ELF-1 (cell line): ENCODE measurements at places on chromosomes 5 and 9.

GRCh38 chr9:2082772-2083171, 67.6 kb downstream of the SMARCA2 start:
- no peak for DNase-seq

GRCh38 chr9:137280474-137281344, 3.2 kb downstream of the TOR4A start:
- DNase-seq, result peak; percentile 37

- no peak for DNase-seq
Measured at GRCh38 chr9:129709438-129710168, 43.2 kb downstream of the PTGES start.

DNA sequence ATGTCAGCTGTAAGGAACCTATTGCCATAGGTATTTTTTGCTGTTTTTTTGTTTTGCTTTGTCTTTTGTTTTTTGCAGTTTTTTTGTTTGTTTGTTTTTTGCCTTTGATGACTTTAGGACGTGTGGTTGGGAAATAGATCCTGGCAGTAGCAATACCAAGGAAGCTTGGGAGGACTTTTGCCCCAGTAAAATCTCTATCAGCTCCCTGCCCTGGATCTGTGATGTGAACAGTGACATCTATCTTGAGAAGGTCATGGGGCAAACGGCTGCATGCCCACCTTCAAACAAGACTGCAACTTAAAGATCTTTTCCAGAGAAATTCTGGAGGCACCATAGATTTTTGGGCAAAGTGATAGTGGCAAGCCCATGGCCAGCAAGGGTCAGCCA, 5.4 kb upstream of the ADRA1B start:
- no peak for DNase-seq

GRCh38 chr9:72685911-72686310, 164.5 kb downstream of the TMC1 start:
- no peak for DNase-seq

GRCh38 chr9:110168486-110168885, 39.5 kb downstream of the C9orf152 start:
- no peak for DNase-seq

GRCh38 chr5:40378396-40379177, 301.1 kb upstream of the PTGER4 start:
- DNase-seq, result no peak

- DNase-seq, result no peak
Measured at GRCh38 chr9:84340535-84340934, at the start of gene SLC28A3. TSS of gene SLC28A3 (minus strand) at chr9:84340758. CDS start at chr9:84340633, 125 bp downstream.

DNA sequence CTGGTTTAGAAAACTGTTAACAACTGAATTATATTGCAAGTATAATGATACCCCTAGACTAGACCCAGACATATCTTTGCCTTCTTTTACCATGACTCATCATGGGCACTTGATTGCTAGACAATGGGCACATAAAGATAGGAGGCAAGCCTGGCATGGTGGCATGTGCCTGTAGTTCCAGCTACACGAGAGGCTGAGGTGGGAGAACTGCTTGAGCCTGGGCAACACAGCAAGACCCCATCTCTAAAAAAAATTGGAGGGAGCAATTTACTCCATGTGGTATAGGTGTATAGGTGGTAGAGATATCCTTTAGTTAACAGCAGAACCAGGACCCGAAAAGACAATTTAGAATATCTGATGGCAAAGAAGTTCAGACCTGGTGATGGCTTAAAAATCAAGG, 51.6 kb downstream of the ELOVL7 start:
- DNase-seq, result no peak

GRCh38 chr9:38017149-38017884, 51.7 kb downstream of the SHB start:
- DNase-seq, result peak; percentile 98

- no peak for DNase-seq
Measured at GRCh38 chr9:113709721-113710120, 166.4 kb upstream of the ZNF618 start.

GRCh38 chr5:68181039-68181599, 34.4 kb upstream of the PIK3R1 start:
- no peak for DNase-seq

GRCh38 chr9:74122661-74123060, 374.5 kb upstream of the RORB start:
- DNase-seq, result no peak

DNA sequence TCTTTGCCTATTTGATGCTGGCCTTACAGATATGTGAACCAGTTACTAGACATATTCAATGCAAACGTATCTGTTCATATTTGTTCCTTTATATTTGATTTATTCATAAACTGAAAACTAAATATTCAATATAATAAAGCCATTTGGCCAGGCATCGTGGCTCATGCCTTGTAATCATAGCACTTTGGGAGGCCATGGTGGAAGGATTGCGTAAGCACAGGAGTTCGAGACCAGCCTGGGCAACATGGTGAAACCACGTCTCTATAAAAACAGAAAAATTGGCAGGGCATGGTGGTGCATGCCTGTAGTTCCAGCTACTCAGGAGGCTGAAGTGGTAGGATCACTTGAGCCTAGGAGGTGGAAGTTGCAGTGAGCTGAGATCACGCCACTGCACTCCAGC, 49.2 kb upstream of the CTNNAL1 start:
- DNase-seq, result no peak

GRCh38 chr9:93952784-93953495, 2.2 kb downstream of the BARX1 start:
- DNase-seq, result no peak

DNA sequence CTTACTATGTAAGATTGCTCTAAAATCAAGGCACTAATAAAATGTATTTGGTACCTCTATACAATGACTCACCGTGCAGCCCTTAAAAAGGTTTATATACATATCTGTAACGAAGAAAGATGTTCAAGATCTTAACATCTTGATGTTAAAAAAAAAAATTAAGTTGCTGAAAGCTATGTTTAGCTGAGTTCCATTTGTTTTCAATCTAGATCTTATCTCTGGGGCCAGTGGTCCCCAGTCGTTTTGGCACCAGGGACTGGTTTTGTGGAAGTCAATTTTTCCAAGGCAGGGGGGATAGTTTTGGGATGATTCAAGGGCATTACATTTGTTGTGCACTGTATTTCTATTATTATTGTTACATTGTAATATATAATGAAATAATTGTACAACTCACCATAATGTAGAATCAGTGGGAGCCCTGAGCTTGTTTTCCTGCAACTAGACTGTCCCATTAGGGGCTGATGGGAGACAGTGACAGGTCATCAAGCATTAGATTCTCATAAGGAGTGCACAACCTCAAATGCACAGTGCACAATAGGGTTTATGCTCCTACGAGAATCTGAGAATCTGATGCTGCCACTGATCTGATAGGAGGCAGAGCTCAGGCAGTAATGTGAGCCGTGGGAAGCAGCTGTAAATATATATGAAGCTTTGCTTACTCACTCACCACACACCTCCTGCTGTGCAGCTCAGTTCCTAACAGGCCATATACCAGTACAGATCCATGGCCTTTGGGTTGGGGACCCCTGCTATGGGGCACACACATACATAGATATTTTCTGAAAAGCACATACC, 27.6 kb upstream of the TSLP start:
- no peak for DNase-seq

GRCh38 chr9:95764533-95765319, 110.8 kb upstream of the ERCC6L2 start:
- DNase-seq, result no peak

DNA sequence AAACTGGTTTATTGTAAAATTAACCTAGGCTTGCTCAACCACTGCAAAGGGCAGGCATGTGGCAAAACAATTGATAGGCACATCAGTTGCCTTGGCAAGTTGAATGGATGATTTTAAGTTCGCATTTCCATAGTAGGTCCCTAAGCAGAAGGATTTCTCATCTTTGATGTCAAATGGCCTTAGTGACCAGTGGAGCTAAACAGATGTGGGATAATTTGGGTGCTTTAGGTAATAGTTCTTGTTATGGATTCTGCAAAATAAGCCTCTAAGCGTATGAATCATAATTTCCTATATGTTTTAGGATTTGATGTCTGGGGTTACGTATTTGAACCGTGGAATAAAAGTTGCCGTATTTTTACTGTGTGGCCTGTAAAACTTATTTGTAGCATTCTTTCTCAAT, 182.4 kb downstream of the CD180 start:
- DNase-seq, result no peak

DNA sequence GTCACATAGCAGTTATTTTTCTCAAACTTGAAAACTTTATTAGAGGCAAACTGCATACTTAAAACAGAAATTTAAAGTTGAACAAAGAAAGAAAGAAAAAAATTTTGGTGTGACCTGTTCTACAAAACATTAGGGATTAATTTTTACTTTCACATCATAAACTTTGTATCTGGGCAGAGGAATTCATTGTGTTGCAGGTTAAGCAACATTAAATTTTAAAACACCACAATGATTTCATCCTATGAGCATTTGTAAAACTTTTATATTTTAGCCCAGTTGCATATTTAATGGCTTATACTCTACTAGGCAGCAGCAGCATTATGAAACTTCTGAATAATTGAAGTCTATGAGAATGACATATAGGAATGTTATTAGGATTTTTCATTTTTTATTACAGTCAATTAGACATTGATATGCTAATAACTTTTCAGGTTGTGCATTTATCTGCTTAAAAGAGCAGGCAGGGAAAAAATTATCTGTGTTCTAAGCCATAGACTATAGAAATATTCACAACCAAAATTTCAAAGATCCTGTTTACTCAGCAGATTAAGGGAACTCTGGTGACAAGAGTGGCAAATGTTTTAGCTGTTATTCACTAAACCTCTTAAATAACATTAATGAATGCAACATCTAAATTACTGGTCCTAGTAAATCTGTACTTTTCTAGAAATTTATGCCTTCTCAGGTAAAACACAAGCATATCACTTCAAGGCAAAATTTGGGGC, 1088.5 kb upstream of the CDH6 start:
- no peak for DNase-seq

GRCh38 chr9:79215821-79216220, 355.9 kb upstream of the TLE4 start:
- DNase-seq, result no peak

DNA sequence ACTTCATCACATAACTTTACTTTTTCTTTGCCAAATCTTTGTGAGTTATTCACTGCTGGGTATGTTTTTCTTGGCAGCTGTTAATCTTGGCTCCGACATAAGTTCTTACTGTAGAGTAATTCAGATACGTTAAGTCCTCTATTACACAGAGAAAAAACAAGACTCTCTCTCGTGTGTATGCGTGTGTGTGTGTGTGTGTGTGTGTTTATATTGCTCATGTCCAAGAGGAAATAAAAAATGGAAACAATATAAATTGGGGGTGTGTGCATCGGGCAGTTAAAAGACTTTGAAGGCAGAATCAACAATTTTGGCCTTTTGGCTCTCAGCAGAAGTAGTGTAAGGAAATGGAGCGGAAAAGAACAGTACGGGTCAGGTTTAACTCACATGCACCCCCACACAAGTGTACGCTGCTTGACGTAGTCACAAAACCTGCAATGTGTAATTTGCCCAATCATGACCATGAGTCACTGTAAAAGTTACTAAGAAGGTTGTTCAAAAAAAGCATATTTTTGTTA, 67.2 kb upstream of the IFNE start:
- no peak for DNase-seq
